ENCODE measurements at places on chromosomes 12 and 14.

GRCh38 chr14:32009221-32009975 is 67.7 kb upstream of the ARHGAP5 start:
- DNase-seq = no peak

DNA sequence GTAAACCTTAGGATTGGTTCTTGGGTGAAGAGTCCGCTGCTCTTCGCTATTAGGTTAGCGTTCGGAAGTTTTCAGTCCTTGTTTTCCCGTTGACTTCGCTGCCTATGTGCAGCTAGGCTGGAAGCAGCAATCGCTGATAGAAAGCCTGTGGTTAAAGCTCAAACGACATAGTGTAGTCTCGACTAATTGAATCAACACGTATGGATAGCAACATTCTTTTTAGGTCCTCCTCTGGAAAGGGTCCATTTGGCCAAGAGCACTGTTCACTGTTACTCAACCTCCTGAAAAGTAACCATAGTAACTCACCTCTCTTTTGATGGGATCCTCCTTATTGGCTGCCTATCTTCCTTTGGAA is 355.5 kb downstream of the SNAPC1 start:
- DNase-seq = no peak

- DNase-seq = no peak
Measured at GRCh38 chr12:123165537-123165936, 14.6 kb upstream of the PITPNM2 start.

DNA sequence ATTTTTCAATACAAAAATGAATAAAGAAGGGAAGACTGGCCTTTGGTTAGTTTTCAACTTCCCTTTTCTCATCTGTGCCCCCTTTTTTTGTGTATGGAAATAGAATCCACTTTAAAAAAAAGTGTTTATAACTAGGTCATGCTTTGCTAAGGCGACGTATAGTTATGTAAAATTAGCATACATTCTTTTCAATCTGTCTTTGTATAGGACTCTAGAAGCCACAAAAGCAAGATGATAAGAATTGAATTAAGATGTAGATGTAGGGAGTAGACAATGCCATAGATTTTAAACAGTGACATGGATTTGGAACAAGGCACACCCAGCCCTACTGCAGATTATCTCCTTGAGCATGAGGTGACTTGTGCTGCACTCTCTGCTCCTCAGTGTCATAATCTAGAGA is 354.3 kb downstream of the TMTC2 start:
- DNase-seq = no peak

DNA sequence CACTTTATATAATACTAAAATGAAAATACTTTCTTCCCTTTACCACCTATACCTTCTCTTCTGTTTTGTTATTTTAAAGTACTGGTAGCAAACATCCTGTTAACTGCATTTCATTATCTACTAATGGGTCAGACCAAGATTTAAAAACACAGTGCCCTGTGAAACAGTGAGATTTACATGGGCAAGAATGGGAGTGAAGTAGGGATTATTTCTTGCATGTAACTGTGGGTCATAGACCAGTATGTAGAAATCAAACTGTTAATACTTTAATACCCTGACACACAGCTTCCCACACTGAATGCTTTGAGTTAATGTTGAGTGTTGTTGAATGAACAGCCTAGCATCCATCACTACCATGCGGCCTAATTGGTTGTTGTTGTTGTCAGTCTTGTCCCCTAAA is 61.6 kb downstream of the PLEKHA5 start:
- no peak for DNase-seq

DNA sequence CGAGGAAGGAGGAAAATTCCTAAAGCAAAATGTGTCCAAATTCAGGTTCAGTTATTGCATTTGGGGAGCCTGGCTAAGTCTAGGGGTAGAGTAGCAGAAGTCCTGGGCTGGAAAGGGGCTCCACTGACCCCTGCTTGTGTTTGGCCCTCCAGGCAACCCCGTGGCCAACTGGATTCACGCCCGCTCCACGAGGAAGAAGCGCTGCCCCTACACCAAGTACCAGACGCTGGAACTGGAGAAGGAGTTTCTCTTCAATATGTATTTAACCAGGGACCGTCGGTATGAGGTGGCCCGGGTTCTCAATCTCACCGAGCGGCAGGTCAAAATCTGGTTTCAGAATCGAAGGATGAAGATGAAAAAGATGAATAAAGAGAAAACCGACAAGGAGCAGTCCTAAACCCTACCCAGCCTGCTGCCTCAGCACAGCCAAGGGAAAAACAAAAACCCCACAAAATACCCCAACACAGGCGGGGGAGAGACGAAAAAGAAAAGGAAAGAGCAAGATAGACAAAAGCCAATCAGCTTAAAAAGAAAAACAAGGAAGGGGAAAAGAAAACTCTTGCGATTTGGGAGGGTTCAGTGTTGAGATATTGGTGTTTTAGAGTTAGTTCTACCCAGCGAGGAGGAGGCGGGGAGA is 2.4 kb downstream of the HOXC9 start:
- DNase-seq = no peak

- no peak for DNase-seq
Measured at GRCh38 chr12:53064613-53065436, 14.4 kb downstream of the SPRYD3 start.

- DNase-seq = no peak
Measured at GRCh38 chr12:57514720-57515407, 5.5 kb downstream of the DDIT3 start.

GRCh38 chr12:124915239-124916236 is 1.1 kb upstream of the UBC start:
- DNase-seq = no peak

DNA sequence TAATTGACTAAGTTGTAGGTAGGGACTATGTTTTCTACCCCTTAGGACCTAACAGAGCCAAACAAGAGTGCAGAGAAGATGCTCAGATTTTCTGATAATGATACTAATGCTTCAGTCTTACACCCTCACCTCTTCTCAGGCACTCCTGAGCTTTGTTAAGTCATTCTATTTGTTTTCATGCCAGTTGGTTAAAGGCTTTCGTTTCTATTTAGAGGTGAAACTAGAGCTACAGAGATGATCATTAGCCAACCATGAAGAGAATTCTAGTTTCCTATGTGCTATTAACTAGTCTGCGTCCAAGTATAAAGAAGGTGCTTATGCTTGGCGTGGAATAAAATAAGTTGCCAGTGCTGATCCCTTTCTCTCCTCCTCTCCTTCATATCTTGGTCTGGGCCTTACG is 34.6 kb upstream of the PYGL start:
- no peak for DNase-seq

DNA sequence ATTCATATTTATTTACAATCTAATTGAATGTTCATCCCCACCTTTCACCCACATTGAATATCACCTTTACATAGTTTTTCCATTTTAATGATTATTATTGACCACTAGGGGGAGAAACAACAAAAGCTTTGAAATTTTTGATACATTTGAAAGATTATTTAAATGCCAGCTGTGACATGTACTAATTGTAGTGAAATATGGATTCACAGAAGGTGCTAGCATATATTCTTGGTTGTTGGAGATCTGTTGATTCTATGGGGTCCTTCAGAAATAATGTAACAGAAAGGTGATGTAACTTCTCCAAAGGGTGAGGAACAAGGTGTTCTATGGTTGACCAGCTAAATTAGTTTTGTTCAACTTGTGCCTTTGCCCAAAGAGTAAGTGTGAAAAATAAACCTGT is 22.4 kb upstream of the GPR33 start:
- DNase-seq = no peak

DNA sequence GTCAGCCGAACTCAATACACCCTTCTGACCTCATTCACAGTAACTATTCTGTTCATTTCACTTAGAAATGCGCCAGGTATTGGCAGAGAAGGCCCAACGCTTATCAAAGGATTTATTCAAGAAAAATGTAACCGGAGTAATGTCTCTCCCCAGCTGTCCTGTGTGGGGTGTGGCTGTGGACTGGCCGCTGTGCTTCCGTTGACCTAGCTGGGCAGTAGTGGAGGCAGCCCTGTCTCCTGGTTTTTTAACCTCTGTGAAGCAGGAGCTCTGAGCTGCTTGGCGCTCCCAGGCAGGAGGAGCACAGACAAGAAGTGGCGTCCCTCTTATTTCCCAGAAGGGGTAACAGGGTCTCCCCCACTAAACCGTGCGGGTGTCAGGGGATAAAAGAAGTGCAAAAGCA is 85.2 kb downstream of the ESR2 start:
- no peak for DNase-seq

DNA sequence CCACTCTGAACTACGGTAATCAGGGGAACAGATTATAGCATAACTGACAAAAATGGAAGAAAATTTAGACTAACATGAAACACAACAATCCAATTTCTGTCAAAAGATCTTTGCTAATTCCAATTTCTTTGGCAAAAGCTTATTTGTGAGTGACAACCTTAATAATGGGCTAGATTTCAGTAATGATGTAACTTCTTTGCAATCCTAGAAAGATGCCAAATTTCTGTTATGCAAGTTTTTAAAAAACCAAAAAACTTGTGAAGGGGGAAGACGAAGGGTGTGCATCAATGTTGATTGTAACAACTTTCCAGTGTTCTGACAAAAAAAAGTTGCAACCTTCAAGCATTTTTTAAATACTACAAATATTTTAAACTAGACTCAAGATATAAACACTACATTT is 59.9 kb downstream of the DICER1 start:
- no peak for DNase-seq

DNA sequence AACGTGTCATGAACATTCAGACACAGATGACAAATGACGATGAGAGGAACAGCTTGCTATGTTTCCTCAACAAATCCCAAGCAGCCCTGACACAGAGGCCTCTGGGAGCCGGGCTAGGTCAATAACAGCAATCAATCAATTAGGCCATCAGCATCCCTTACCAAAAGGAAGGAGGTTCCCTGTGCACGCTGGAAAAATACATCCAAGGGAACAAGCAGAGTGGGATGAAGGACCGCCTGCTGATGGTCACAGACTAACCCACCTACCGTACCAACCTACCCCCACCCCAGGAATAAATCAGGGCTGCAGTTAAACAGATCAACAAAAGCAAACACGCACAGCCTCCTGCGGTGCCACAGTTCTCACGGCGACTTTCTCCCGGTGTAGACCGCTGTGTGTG is 265.1 kb upstream of the SFSWAP start:
- DNase-seq = no peak

DNA sequence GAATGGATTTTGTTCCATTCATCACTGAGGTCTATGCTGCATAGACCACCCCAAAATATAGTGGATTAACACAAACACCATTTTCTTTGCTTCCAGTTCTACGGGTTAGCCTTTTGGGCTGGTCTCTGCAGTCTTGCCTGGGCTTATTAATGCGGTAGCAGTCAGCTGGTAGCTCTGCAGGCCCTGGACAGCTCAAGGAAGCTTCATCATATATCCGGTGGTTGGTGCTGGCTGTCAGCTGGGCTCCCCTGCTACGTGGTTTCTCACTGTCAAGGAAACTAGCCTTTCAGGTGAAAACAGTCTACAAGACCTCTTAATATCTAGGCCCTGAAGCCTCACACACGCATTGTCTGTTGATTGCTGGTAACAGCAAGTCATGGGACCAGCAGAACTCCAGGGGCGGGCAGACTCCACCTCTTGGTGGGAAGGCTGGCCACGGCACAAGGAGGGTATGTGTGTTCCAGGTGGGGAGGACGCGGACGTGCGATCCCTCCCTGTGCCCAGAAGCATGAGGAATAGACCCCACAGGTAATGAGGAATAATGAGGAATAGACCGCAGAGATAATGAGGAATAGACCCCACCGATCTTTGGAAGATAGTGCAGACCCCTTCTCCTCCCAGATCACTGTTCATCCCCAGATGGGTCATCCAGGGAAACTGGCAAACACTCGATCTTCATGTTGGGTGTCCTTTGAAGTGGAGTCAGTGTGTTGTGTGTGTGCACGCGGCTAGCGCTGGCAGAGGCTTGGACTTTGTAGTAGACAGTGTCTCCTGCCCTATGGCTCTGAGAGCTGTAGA is 13.3 kb downstream of the TSPAN9 start:
- no peak for DNase-seq

GRCh38 chr14:73293782-73294781 is 56.8 kb downstream of the PAPLN start:
- DNase-seq = no peak

DNA sequence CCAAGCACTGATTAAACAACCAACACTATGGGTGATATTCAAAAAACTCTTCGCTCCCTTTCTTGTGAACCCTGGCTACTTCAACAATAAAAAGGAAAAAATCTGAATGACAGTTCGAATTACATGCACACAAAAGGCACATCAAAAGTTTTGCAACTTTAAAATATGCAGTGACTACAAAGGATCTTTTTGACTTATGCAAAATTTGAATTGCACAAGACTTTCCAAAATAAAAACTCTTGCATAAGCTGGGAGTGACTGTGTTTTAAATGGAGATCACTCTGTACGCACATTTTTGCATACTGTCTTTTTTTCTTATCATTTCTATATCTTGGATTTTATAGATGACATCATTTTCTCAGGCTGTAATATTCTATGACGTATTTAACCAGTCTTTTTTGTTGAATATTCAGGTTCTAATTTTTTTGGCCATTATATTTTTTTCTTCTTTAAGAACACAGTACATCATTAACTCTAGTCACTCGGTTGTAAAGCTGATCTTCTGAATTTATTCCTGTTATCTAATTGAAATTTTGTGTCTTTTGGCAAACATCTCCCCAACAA is 667.6 kb upstream of the TBX3 start:
- no peak for DNase-seq
